ENCODE measurements at places on chromosomes 1 and 21.

DNA sequence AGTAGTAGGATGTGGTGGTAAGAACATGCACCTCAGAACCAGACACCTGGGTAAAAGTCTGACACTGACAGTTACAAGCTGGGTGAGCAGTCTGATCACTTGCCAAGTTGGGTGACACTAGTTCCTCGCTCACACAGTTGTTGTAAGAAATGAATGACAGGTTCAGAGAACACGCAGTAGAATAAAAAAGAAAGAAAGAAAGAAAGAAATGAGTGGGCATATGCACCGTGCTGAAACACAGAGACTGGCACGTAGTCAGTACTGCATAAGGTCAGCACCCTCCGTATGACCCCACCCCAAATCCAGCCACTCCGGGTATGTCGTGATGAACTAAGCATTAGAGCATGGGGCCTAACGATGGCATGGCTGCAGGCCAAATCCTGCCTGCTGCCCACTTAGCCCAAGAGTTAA, 90.6 kb downstream of the GLUL start:
- DNase-seq, result no peak

DNA sequence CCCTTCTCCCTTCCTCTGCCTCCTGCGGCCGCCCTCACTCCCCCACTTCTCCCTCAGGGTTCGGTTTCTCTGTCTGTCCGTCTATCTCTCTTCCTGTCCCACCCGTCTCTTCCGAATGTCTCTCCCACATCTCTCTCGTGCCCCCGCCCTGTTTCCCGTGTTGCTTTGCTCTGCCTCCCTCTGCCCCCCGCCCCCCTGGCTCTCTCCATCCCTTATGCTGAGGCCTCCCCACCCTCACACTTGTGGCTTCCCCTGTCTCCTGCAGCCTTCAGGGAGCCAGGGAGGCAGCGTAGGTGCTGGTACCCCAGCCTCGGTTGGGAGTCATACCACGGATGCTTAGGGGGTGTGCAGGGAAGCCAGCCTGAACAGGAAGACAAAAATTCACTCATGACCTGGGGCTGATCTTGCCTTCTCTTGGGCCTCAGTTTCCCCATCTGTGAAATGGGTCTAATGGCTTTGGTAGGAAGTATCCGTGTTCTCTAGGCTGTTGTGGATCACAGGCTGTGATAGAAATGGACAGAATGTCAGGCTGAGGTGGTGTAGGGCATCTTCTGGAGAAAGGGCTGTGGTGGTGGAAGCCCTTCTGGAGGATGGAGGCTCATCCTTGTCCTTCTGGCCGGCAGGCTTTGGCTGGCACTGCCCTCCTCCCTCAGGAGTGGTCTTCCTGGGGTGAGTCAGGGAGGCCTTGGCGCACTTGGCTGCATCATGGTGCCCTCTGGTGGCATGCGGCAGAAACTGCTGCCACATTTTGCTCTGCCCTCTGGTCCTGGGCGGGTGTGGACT, 55.5 kb downstream of the FOXO6 start:
- DNase-seq, result peak; percentile 76

GRCh38 chr1:83846138-83846537, 152.8 kb downstream of the TTLL7 start:
- no peak for DNase-seq

DNA sequence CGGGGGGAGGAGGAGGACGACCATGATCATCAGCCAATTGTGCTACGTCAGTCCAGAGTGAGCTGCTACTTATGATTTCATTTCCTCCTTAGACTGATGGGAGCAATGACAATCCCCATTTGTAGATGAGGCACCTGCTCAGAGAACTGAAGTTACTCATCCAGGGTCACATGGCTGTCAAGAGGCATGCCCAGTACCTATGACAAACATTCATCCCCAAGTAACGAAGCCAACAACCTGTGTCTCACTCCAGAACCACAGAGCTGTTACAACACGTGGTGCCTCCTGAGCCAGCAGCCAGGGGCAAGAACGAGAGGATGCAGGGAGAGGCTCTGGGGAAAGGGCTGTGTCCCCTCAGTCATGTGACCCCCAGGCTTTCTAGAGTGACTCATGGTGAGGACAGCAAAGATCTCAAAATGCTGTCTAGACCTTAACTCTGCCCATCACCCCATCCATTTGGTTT, 93.6 kb downstream of the SIM2 start:
- no peak for DNase-seq

DNA sequence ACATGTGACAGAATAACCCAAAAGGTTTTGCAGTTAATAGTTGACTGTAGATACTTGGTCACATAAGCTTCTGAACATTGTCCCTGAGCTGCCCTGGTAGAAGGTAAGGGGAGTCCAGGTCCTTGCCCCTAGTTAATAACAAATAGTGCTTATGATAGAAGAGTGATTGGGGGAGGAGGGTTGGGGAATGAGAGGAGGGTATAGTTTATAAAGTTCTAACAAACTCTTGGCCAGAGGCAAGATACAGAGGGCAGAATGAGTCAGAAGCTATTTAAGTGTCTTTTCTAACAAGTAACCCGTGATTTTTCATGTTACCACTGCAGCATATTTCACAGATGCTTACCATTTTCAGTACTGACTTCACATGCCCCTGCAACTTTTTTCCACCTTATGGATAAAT, 26.7 kb upstream of the MYOCOS start:
- no peak for DNase-seq
